ENCODE measurements at places on chromosomes 1 and 21. TPM values are rescaled to one million over a fixed set of nuclear protein-coding genes. Genes with fewer than 3 reads are reported as not detected.
A peak's percentile ranks its signal among the peaks of the same experiment; 100 is the strongest.

GRCh38 chr21:32249511-32250280 is 29.2 kb downstream of the MIS18A start:
- no peak overlapping the region for H3K27ac ChIP-seq
- H3K4me1 ChIP-seq = no peaks in the 10 kb centered on the region
- no peaks in the 10 kb centered on the region for H3K27me3 ChIP-seq
- no peak for DNase-seq
- H3K4me3 ChIP-seq = no peak overlapping the region

GRCh38 chr1:228512781-228513198 is 25.6 kb downstream of the RNF187 start:
- H3K36me3 ChIP-seq = no peaks in the 10 kb centered on the region
- H3K27me3 ChIP-seq = peaks cover 69% of the 10 kb centered on the region
- DNase-seq = no peak
- no peak overlapping the region for H3K27ac ChIP-seq

GRCh38 chr1:108199201-108199691 is 897 bp downstream of the SLC25A24 start:
- no peak overlapping the region for H3K27ac ChIP-seq
- H3K27me3 ChIP-seq = peaks cover 18% of the 10 kb centered on the region
- H3K4me1 ChIP-seq = peaks cover 12% of the 10 kb centered on the region
- peak; percentile 79 for DNase-seq

DNA sequence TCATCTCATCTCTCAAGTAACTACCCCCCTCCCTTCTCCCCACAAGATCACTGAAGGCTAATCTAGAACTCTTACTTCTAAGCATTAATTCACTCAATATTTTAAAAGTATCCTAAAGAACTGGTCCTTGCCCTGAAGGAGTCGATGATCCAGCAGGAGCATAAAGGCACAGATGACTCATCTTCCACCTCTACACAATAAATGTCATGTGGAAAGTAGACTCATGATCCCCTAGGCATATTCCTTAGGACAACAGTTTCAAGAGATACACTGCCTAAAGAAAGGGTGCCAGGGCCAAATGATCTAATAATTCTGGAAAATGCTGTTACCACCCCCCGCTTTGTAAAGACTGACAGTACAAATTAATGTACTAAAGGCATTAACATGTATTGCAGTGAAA is 85.8 kb upstream of the DIRAS3 start:
- H3K4me3 ChIP-seq = no peak overlapping the region
- no peaks in the 10 kb centered on the region for H3K36me3 ChIP-seq
- no peaks in the 10 kb centered on the region for H3K27me3 ChIP-seq
- DNase-seq = no peak
- peaks cover 8% of the 10 kb centered on the region for H3K4me1 ChIP-seq

The ACTL8 gene
- 0.70 TPM for total RNA-seq

- H3K27ac ChIP-seq = no peak overlapping the region
- no peak for DNase-seq
- no peaks in the 10 kb centered on the region for H3K36me3 ChIP-seq
- H3K27me3 ChIP-seq = no peaks in the 10 kb centered on the region
- no peaks in the 10 kb centered on the region for H3K4me1 ChIP-seq
Observed at GRCh38 chr1:115495625-115496024, 146.1 kb upstream of the VANGL1 start.

The RGSL1 gene
- not detected for total RNA-seq

- no peaks in the 10 kb centered on the region for H3K36me3 ChIP-seq
- no peaks in the 10 kb centered on the region for H3K4me1 ChIP-seq
- no peak for DNase-seq
- no peak overlapping the region for H3K27ac ChIP-seq
- H3K27me3 ChIP-seq = no peaks in the 10 kb centered on the region
Observed at GRCh38 chr1:175118375-175119367, 51.0 kb downstream of the TNN start.

The PHTF1 gene
- total RNA-seq = 24.5 TPM

The IL20 gene
- not detected for total RNA-seq

The PAPPA2 gene
- total RNA-seq = 1.4 TPM

The UCHL5 gene
- total RNA-seq = 42.5 TPM

The NUP210L gene
- total RNA-seq = not detected

- no peaks in the 10 kb centered on the region for H3K4me1 ChIP-seq
- no peak overlapping the region for H3K27ac ChIP-seq
- no peaks in the 10 kb centered on the region for H3K27me3 ChIP-seq
- H3K4me3 ChIP-seq = no peak overlapping the region
- DNase-seq = no peak
Observed at GRCh38 chr1:101098907-101099306, 73.3 kb upstream of the DPH5 start.

The EVI5 gene
- 15.6 TPM for total RNA-seq

- H3K4me3 ChIP-seq = peak overlapping the region; percentile 95
- H3K27me3 ChIP-seq = no peaks in the 10 kb centered on the region
- peaks cover 10% of the 10 kb centered on the region for H3K36me3 ChIP-seq
- peaks cover 10% of the 10 kb centered on the region for H3K4me1 ChIP-seq
- DNase-seq = peak; percentile 37
Observed at GRCh38 chr1:153945131-153945794, 1.3 kb downstream of the DENND4B start.

The UBR4 gene
- 230 TPM for total RNA-seq

DNA sequence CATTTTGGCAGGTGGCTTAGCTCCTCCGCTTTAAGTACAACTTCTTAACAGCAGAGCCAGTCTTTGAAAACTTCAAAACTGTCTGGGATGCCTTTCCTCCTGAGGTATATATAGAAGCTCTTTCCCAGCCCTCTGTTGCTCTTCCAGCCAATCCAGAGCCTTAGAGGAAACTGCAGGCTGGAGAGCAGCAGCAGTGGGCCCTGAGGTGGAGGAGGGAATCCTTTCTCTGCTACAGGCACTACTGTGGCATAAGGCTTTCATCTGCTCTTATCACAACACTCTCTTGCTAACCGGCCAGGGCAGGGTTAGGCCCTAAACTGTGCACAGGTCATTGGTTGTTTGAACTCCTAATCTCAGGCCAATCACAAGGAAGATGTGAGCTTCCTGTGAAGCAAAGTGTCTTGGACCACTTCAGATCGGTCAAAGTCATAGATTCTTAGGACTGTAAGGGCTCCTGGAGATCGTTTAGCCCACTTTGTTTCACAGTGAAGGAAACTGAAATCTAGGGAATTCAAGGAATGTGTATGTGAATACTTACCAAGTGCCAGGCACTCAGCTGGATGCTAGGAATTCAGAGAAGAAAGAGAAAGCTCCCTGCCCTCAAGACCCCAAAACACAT is at the start of gene RGS5:
TSS of gene RGS5 (minus strand) at position 84 of the 619 bp plus-strand sequence. CDS start at position 3, 81 bp downstream.
- no peaks in the 10 kb centered on the region for H3K27me3 ChIP-seq
- no peaks in the 10 kb centered on the region for H3K36me3 ChIP-seq
- H3K27ac ChIP-seq = peak within 1 kb of the TSS; percentile 91
- DNase-seq = peak; percentile 93
- peak within 1 kb of the TSS; percentile 39 for H3K4me3 ChIP-seq
- peaks cover 38% of the 10 kb centered on the region for H3K4me1 ChIP-seq

DNA sequence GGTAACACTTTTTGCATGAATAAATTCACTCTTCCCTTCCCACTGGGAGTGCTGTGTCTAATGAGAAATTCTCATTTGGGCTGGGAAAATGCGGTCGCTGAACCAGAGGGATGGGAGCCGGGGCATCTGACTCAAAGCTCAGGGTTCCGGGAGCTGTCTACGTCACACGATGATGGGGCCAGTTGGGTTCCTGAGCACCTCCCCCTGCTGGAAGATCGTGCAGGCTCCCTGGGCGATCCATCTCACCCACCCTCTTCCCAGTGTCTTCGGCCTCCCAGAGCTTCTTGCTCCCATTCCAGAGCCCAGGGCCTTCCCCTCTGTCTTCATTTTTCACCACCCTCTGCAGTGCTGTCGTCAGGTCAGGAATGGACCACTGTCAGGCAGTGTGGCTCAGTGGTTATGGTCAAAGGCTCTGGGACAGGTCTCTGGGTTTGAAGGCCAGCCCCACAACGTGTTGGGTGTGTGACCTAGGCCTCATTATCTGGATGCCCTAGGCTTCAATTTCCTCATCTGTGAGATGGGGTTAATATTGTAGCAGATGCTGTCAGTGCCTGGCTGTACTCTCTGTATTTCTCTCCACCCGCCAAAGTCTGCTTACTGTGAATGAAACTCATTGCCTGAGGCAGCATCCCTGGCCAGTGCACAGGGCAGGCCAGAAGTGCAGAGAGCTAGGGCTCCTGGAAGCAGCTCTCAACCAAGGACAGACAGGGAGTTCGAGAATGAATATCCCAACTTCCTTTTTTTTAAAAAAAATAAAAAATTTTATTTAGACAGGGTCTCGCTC is 31.8 kb downstream of the IGSF21 start:
- peak; percentile 34 for DNase-seq
- no peak overlapping the region for H3K27ac ChIP-seq
- no peak overlapping the region for H3K4me3 ChIP-seq
- H3K36me3 ChIP-seq = no peaks in the 10 kb centered on the region

The LAMC2 gene
- total RNA-seq = 19.0 TPM

- no peak overlapping the region for H3K27ac ChIP-seq
- no peak overlapping the region for H3K4me3 ChIP-seq
- no peaks in the 10 kb centered on the region for H3K36me3 ChIP-seq
Observed at GRCh38 chr1:150144606-150145005, 5.1 kb upstream of the PLEKHO1 start.

DNA sequence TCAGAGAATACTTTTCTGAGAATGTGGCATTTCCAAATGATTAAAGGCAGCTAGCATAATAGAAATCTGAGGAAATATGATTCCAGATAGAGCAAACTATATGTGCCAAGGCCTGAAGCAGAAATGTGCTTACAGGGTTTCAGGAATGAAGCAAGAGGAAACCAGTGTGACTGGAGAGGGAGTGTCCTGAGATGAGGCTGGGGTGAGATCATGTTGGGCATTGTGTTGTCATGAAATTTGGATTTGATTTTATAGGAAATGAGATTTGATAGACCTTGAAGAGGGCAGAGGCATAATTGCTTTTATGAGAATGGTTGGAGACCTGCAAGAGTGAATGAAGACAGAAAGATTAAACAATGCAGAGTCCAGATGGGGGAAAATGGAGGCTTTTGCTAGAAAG is 338.1 kb upstream of the SNX7 start:
- no peak overlapping the region for H3K4me3 ChIP-seq
- H3K27me3 ChIP-seq = no peaks in the 10 kb centered on the region
- H3K36me3 ChIP-seq = no peaks in the 10 kb centered on the region
- no peak overlapping the region for H3K27ac ChIP-seq
- DNase-seq = no peak

- no peaks in the 10 kb centered on the region for H3K27me3 ChIP-seq
- no peak overlapping the region for H3K4me3 ChIP-seq
- no peak for DNase-seq
- no peaks in the 10 kb centered on the region for H3K4me1 ChIP-seq
- H3K36me3 ChIP-seq = no peaks in the 10 kb centered on the region
- H3K27ac ChIP-seq = no peak overlapping the region
Observed at GRCh38 chr1:88917321-88918025, 26.1 kb upstream of the GTF2B start.

DNA sequence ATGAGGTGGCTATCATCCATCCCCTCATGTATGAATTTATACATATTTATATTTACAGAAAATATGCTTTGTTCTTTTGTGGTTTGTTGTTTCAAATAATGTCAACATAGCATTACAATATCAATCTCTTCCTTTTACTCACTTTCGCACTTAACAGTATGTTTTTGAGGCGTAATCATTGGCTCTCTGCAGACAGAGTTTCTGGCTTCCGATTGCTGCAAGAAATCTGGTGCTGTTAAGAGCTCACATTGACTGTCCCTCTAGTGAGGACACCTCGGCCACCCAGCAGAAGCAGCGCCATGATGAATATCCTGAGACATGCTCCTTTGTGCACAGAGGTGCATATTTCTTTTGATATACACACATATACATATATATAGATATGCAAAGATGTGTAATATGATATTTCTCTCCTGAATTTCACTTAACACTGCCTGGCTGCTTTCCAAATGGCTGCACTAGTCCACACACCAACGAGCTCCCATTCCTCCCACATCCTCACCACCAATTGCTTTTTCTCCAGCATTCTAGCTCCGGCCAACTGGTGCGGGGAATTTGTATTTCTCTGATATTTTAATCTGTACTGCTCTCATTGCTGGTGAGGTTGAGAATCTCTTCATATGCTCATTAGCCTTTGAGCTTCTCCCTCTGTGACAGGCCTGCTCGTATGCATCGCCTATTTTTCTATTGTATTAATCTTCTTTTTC is 248.4 kb downstream of the SIPA1L2 start:
- peaks cover 7% of the 10 kb centered on the region for H3K4me1 ChIP-seq
- H3K27ac ChIP-seq = no peak overlapping the region
- no peaks in the 10 kb centered on the region for H3K27me3 ChIP-seq

DNA sequence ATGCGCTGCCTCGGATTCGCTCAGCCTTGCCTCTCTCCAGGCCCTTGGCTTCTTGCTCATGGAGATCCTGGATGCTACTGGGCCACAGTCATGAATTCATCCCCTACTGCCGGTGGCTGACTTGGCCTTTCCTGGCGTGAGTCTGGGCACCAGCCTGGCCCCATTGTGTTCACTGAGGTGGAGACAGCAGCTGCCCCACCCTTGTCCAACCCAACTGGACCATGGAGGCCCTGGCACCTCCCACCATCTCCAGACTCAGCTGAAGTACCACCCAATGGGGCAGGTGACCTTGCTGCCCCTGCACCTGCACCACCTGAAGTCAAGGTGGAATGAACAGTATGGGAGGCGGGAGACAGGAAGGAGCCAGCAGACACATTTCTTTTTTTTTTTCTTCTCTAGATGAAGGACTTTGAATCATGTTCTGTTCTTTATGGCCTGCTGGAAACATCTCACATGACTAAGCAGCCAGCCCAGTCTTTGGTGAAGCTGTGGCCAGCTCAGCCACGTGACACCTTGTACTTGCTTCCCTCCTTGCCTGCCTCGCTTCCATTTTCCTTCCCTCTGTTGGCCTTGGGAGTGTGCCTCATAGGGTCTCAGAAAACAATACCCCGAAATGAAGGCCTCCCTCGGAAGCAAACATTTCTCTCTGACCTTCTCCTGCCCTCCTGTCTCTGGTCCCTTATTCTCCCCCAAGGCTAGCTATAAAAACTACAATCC is 3.8 kb upstream of the SLC30A2 start:
- no peak for DNase-seq
- no peaks in the 10 kb centered on the region for H3K36me3 ChIP-seq
- no peak overlapping the region for H3K27ac ChIP-seq
- H3K4me1 ChIP-seq = no peaks in the 10 kb centered on the region
- H3K27me3 ChIP-seq = peaks cover 62% of the 10 kb centered on the region
- no peak overlapping the region for H3K4me3 ChIP-seq

DNA sequence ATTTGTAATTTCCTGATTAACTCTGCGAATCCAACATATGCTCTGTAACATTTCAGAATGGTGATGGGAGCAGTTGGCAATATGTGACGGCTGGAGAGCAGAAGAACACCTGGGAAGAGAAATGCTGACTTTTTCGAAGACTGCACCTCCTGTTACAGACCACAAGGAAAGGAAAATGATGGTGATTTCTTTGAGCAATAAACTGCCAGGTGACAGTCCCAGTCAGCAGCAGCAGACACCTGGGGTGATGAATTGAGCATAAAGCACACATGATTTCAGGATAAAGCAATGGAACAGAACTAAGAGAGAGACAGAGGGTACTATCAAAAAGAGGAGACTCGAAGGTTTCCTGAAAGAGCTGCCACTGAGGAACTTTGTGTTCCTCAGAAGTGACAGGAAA is 528.6 kb downstream of the NEGR1 start:
- no peak overlapping the region for H3K4me3 ChIP-seq
- H3K36me3 ChIP-seq = no peaks in the 10 kb centered on the region
- H3K27me3 ChIP-seq = no peaks in the 10 kb centered on the region
- H3K4me1 ChIP-seq = peaks cover 13% of the 10 kb centered on the region
- no peak overlapping the region for H3K27ac ChIP-seq
